Posterior vena cava (tissue), 2 donors: ENCODE measurements at places on chromosomes 1 and 21. TPM values are rescaled to one million over a fixed set of nuclear protein-coding genes. Genes with fewer than 3 reads are reported as not detected.

DNA sequence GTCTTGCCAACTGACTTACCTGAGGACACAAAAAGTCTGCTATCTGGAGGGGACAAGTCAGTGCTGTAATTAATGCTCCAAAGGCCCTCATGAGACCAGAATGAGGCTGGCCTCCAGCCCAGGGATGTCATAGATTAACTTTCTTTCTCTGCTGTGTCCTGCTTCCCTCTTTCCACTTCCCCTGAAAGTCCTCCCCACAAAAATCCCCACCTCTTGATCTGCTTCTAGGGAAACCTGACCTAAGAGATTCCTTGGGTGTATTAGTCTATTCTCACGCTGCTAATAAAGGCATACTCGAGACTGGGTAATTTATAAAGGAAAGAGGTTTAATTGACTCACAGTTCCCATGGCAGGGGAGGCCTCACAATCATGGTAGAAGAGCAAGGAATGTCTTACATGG, 39.2 kb downstream of the RUNX3 start:
- DNase-seq, result peak; percentile 49

DNA sequence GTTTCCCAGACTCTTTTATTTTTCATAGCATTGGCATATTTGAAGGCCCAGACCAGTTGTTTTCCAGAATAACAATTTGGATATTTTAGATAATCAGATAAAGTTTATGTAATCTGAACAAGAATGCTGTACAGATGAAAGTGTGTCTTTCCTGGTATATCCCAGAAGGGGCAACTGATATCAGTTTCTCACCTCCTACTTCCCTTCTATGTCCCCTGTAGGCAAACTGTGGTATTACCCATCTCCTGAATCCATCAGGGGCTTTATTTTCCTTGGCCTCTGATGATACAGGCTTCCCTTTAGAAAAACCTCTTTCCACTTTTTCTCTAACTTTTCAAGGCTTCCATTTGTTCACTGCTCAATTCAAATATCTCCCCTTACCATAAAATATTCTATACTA, 87.5 kb upstream of the RGS1 start:
- DNase-seq, result no peak

GRCh38 chr21:45767071-45768006, 123.8 kb downstream of the PCBP3 start:
- DNase-seq, result no peak

DNA sequence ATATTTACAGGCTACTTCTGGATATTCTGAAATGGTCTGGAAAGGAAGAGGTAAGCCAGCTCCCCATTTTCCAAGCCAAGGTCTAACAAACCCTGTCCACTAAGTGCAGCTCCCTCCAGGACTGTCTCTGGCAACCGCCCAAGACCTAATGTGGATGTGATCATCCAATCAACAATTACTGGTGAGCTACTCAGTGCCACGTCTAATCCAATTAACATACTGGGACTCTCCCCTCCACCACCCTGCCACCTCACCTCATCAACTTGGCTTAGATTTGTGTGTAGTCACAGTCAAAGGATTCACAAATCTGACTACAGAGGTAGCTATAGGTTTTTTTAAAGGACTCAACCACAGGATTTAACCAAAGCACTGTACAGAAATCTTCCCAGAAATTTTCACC, 25.4 kb upstream of the S100A7 start:
- DNase-seq, result no peak

GRCh38 chr1:113125517-113125916, 52.5 kb downstream of the LRIG2 start:
- DNase-seq, result no peak

- DNase-seq, result no peak
Measured at GRCh38 chr1:75641325-75641724, 30.4 kb upstream of the SLC44A5 start.

DNA sequence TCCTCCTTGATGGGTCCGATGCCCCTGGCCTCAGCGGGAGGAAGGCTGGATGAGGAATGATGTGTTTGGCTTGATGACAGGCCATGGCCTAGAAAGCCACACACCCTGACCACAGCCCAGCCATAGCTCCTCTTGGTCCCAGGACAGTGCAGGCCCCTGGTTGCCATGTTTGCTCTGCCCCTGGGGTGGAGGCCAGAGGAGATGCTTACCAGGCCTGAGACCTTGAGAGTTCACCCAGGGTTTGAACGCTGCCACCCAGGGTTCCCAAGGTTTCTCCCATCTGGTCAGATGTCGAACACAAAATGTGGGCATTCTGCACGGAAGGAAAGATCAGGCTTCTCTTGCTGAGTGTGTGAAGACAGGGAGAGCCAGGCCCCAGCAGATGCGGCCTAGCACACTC, 2.6 kb downstream of the C1orf226 start:
- no peak for DNase-seq

DNA sequence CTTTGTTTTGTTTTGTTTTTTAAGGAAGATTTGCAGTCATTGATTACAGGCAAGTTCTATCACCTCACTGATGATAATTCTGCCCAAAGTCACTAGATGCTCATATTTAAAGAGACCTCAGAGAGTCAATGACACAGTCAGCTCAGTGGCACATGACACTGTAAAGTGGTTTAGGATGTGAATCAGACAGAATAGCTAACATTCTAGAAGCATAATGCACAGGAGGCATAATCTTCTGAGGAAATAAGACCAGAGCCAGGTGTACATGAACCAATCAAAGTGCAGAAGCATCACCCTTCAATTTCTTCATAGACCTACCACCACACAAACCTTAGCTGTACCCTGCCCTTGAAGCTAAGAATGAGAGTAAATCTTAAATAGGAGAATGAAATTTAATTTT, 268.5 kb downstream of the BRINP2 start:
- DNase-seq, result no peak

GRCh38 chr1:162003830-162004215, 19.8 kb downstream of the OLFML2B start:
- no peak for DNase-seq

- no peak for DNase-seq
Measured at GRCh38 chr1:79380078-79380477, 373.5 kb upstream of the ADGRL4 start.

DNA sequence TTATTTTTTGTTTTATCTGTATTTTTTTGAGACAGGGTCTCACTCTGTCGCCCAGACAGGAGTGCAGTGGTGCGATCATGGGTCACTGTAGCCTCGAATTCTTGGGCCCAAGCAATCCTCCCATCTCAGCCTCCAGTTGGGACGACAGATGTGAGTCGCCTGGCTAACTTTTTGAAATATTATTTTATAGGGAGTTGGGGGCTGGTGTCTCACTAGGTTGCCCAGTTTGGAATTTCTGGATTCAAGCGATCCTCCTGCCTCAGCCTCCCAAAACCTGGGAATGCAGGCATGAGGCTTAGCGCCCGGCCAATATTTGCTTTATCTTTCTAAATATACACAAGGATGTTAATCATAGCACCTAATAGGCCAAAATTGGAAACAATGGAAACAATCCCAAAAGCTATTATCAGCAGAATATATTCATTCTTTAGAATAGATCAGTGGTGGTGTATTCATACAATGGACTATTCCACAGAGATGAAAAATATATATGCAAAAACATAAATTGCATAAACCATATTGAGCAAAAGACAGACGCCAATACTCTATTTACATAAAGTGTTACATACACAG, 55.9 kb downstream of the DAP3 start:
- DNase-seq, result no peak

DNA sequence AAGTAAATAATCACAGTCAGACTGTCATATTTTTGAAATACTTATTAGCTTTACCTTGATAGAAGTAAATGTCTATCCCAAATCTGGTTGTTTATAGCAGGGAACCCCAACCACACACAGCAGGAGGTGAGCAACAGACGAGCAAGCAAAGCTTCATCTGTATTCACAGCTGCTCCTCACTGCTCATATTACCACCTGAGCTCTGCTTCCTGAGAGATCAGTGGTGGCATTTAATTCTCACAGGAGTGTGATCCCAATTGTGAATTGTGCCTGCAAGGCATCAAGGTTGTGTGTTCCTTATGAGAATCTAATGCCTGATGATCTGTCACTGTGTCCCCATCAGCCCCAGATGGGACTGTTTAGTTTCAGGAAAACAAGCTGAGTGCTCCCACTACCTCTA, 104.3 kb downstream of the GPATCH2 start:
- no peak for DNase-seq

- DNase-seq, result no peak
Measured at GRCh38 chr1:147652306-147652705, 18.0 kb downstream of the ACP6 start.

DNA sequence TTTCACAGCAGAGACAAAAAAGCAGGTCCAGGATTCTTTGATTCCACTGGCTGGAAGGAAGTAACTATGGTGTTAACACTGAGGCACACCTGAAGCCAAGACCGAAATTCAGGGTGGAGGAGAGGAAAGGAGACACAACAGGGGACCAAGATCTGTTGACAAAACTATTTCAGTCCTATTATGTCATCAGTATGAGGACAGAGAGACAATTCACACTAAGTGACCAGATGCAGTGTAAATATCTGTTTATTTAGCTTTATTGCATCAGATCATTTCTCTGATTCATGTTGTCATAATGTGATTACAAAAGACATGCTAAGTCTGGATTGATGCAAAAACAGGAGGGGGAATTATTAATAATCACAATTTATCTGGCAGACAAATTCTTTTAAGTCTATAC, 118.8 kb downstream of the SIPA1L2 start:
- no peak for DNase-seq

GRCh38 chr1:219244864-219245263, 71.2 kb downstream of the LYPLAL1 start:
- DNase-seq, result no peak

DNA sequence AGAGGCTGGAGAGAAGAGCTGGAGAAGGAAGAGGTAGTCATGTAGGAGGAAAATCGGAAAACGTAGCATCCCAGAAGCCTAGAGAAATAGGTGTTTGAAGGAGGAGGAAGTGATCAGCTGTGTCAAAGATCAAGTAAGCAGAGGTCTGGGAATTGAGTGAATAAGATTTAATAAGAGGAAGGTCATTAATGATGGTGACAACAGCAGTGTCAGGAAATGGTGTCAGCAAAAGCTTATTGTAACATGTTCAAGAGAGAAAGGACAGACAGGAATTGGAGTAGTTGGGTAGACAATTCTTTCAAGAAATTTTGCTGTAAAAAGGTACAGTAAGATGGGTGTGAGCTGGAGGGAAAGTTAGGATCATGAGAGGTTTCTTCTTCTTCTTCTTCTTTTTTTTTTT, 41.6 kb upstream of the SLC6A9 start:
- DNase-seq, result no peak

- DNase-seq, result no peak
Measured at GRCh38 chr1:168923521-168924136, 182.9 kb upstream of the ATP1B1 start.

- no peak for DNase-seq
Measured at GRCh38 chr1:230194525-230194924, 127.5 kb downstream of the GALNT2 start.

GRCh38 chr1:36366091-36366661, 19.5 kb downstream of the STK40 start:
- DNase-seq, result no peak

- DNase-seq, result no peak
Measured at GRCh38 chr1:111747282-111747734, 8.1 kb upstream of the INKA2 start.

DNA sequence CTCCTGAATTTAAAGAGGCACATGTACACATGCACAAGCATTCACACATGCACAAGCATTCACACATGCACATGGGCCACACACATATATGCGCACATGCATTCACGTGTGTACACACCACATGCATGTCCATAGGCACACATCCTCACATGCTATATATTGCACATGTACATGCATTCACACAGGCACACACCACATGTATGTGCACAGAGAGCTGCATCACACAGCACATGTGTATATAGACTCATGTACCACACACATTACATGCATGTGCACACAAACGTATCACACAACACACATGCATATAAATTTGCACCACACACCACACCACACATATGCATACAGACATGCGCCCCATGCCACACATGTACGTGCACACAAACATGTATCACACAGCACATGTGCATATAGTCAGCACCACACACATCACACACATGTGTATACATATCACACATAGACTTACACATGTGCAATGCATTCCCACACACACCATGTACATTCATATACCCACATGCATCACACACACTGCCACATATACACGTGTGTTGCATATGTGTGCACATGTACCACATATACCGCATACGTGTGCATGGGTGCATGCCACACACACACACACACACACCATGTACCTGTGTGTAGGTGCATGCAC, 54.6 kb upstream of the COL18A1 start:
- no peak for DNase-seq

- DNase-seq, result no peak
Measured at GRCh38 chr1:60936163-60936562, 146.2 kb upstream of the NFIA start.

DNA sequence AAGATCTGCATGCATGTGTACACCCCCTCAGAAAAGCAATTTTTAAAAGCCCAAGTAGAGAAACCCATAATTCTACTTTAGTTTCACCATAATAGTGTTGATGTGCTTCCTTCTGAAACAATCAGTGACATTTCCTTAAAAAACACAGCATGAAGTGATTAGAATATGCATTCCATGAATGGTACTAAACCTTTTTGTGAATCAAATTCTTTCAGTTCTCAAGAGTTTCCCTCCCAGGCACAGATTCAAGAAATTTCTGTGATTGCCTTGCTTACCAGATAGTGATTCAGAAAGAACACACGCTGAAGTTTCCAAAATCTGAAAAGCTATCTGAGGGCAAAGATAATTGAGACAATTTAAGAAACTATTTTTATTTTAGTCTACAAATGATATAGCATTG, 136.4 kb upstream of the ADGRL2 start:
- no peak for DNase-seq

Gene CTSS
- total RNA-seq, result 50.2 TPM

Gene PARS2
- total RNA-seq, result 2.8 TPM

Gene PRR9
- total RNA-seq, result not detected

Gene ELF3
- total RNA-seq, result 0.48 TPM

Gene ESPN
- not detected for total RNA-seq

Gene CLDN17
- not detected for total RNA-seq

Gene SLFNL1
- 0.38 TPM for total RNA-seq

Gene CD2
- total RNA-seq, result 2.3 TPM

Gene CHODL
- total RNA-seq, result 0.24 TPM

Gene CYP4A22
- total RNA-seq, result 0.10 TPM

Gene SEC16B
- total RNA-seq, result 2.6 TPM

Gene TIMM17A
- 38.8 TPM for total RNA-seq

Gene FMO4
- 3.0 TPM for total RNA-seq

Gene LMX1A
- 0.79 TPM for total RNA-seq

Gene OR14K1
- total RNA-seq, result not detected
